ENCODE measurements at places on chromosomes 7 and 10. TPM values are rescaled to one million over a fixed set of nuclear protein-coding genes. Genes with fewer than 3 reads are reported as not detected.

DNA sequence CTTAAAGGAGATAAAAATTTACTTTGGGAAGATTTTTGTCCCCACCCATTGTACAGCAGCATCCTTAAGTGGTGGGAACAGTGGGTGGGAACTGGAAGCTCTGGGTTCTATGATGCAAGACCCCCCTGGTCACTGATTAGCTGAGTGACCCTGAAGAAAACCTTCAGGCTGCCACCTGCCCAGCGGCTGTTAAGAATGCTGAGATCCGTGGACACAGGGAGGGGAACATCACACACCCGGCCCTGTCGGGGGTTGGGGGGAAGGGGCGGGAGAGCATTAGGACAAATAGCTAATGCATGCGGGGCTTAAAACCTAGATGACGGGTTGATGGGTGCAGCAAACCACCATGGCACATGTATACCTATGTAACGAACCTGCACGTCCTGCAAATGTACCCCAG, 14.5 kb downstream of the CARD11 start:
- H3K36me3 ChIP-seq, result no peaks in the 10 kb centered on the region
- H3K27ac ChIP-seq, result no peak overlapping the region
- H3K4me1 ChIP-seq, result no peaks in the 10 kb centered on the region
- H3K27me3 ChIP-seq, result no peaks in the 10 kb centered on the region
- H3K4me3 ChIP-seq, result no peak overlapping the region

DNA sequence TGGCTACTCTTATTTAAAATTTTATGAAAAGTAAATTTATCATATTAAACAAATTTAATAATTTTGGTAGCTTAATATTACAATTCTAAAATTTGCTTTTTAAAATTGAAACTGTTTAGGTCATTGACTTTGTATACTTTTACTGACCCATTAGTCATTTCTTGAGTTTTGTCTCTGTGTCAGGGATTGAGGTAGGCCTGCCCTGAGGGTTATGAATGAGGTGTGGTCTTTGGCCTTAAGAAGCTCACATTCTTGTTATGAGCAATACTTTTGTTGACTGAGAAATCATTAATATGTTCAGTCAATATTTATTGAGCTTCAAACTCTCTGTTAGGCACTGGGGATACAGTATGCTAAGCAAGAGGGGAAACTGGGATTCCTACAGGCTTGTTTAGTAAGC, 47.0 kb upstream of the RPA3 start:
- H3K27me3 ChIP-seq, result no peaks in the 10 kb centered on the region
- no peak overlapping the region for H3K27ac ChIP-seq
- no peaks in the 10 kb centered on the region for H3K36me3 ChIP-seq
- H3K4me1 ChIP-seq, result no peaks in the 10 kb centered on the region
- no peak for DNase-seq

- no peak overlapping the region for H3K4me3 ChIP-seq
- DNase-seq, result no peak
- no peaks in the 10 kb centered on the region for H3K36me3 ChIP-seq
- no peaks in the 10 kb centered on the region for H3K27me3 ChIP-seq
These were observed 956.6 kb downstream of the REEP3 start for GRCh38 chr10:64477791-64478190.

GRCh38 chr7:129829737-129830631, 122.8 kb downstream of the UBE2H start:
- peak overlapping the region; percentile 77 for H3K27ac ChIP-seq
- no peaks in the 10 kb centered on the region for H3K27me3 ChIP-seq
- peak overlapping the region; percentile 22 for H3K4me3 ChIP-seq
- H3K36me3 ChIP-seq, result peaks cover 6% of the 10 kb centered on the region

DNA sequence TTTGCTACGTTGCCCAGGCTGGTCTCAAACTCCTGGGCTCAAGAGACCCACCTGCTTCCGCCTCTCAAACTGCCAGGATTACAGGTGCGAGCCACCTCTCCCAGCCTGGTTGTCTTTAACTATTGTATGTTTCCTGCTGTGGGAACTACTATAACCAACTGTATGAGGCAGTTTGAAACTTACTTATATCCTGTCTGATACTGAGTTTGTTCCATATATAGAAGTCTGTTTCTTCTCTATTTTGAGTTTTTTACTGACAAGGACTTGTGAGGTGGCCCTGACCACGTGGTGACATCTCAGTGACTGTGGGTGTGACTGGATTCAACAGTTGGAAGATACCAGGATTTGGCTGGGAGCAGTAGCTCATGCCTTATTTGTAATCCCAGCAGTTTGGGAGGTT, 14.2 kb downstream of the FBH1 start:
- H3K4me1 ChIP-seq, result no peaks in the 10 kb centered on the region
- peaks cover 7% of the 10 kb centered on the region for H3K36me3 ChIP-seq
- DNase-seq, result no peak
- no peak overlapping the region for H3K4me3 ChIP-seq
- H3K27me3 ChIP-seq, result no peaks in the 10 kb centered on the region
- no peak overlapping the region for H3K27ac ChIP-seq

DNA sequence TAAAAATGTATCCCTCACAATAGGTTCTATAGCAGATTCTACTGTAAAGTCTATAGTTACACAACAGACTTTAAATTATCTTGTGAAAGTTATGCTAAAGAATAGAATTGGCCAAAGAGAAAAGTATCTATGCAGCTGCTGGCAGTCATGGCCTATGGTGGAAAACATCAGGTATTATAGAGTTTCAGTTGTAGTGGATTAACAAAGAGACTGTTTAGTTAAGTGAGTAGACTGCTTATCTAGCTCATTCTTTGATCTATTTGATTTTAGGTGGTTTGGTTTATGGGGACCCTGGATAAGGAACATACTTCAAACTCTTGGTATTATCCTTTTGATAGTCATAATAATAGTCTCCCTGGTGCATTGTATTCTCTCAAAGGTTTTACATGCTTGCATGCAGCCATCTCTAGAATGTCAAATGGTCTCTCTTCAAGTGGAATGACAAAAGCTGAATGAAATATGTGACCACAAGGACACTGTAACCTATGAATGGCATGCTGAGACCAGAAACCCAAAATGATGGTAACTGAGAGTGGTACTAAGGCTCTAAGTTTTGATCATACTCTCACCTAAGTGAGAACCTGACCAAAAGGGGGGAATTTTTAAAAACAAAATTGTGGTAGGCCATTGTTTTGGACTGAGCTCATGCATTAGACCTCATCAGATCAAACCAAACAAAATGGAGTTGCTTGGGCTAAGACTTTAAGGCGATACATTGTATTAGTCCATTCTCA, 54.9 kb upstream of the NAMPT start:
- H3K36me3 ChIP-seq, result no peaks in the 10 kb centered on the region
- no peak for DNase-seq
- no peak overlapping the region for H3K27ac ChIP-seq

- DNase-seq, result no peak
- no peak overlapping the region for H3K27ac ChIP-seq
- no peaks in the 10 kb centered on the region for H3K27me3 ChIP-seq
- H3K36me3 ChIP-seq, result no peaks in the 10 kb centered on the region
- H3K4me1 ChIP-seq, result no peaks in the 10 kb centered on the region
- H3K4me3 ChIP-seq, result no peak overlapping the region
These were observed 108.1 kb upstream of the INSIG1 start for GRCh38 chr7:155189590-155189989.

DNA sequence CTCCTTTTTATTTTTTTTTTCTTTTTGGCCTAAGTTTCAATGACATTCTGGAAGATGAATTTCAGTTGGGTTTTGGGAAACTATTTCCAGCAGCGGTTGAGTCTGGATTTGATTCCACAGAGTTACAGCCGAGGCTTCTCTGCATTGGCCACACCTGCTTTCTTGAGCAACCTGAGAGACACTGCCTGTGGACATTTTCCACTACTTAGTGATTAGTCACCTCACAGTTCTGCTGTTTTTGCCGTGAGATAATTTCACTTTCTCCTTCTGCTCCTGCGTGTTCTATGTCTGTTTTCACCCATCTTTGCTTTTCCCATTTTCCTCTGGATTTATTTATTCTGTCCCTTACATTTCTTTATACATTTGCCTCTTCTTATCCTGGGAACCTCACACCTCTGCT, 243.0 kb downstream of the BICC1 start:
- peak; percentile 92 for DNase-seq
- peak overlapping the region; percentile 42 for H3K4me3 ChIP-seq
- peak overlapping the region; percentile 52 for H3K27ac ChIP-seq
- no peaks in the 10 kb centered on the region for H3K36me3 ChIP-seq
- H3K4me1 ChIP-seq, result peaks cover 14% of the 10 kb centered on the region

SRRT gene
- polyA plus RNA-seq, result 33.7 TPM

TAS2R4 gene
- 0.06 TPM for polyA plus RNA-seq
